ENCODE measurements at places on chromosomes 3 and 15.
A peak's percentile ranks its signal among the peaks of the same experiment; 100 is the strongest.

- peak; percentile 78 for DNase-seq
These were observed 664 bp downstream of the PARP3 start for GRCh38 chr3:51942603-51943450.

DNA sequence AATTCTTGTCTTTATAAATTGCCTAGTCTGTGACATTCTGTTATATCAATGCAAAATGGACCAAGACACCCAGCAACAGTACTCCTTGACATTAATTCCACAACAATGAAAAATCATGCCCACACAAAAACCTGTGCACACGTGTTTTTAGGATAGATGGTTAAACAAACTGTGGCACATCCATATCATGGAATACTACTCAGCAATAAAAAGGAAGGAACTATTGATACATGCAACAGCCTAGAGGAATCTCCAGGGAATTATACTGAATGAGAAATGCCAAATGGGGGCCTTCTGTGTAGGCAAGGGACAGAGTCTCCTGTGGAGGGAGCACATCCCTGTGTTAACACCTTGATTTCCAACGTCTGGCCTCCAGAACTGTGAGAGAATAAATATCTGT is 388.5 kb downstream of the MAGI1 start:
- no peak for DNase-seq

- no peak for DNase-seq
These were observed 10.8 kb upstream of the PHLDB2 start for GRCh38 chr3:111848283-111848682.

- no peak for DNase-seq
These were observed 57.2 kb downstream of the OXNAD1 start for GRCh38 chr3:16322189-16322588.

DNA sequence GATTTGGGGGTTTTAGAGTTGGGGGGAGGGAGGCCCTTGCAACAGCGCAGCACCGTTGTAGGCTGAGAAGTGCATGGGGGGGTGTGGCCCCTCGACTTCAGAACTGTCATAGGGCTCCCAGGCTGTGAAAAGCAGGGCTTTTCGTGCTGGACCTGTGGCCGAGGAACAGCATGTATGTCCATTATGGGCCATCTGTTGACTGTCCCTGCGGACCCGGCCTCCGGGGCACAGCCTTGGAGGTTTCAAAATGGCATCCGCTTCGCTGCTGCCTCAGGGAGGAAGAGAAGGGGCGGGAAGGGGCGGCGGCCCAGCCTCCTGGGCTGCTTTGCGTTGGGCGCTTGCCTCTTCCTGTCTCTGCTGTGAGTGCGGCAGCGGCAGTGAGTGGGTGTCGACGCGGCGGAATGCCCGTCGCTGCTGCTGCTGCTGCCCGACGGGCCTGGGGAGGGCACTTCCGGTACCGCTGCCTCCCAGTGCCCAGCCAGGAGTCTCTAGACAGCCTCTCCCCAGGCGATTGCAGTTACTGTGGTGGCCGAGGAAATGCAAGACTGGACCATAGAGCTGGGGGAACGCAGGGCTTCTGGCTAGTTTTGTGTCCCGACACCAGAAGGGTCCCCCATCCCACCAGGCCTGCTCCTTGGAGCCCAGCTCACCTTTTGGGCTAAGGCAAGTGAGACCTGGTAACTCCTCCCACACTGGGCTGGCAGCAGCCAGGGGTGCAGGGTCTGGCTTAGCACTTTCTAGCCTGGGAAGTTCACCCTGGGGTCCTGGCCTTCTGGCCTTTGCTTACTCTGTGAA is 1.9 kb downstream of the GNAI2 start:
- peak; percentile 90 for DNase-seq

DNA sequence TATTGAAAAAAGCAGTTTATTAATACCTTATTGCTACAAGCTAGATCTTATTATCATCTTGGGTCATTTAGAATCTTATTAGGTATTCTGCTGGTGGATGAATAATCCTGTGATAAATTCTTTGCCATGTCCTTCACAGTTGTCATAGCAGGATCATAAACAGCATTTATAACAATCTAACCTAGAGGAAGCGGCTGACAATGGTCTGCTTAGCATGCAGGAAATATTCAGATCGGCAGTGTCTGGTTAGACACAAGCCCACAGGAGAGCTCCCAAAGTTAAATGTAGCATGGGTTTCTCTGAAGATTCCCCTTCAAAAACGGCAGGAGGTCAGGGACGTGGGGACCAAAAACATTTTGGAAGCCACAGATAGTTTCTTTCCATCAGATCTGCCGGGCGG is 179.3 kb downstream of the FOXB1 start:
- DNase-seq, result no peak

GRCh38 chr3:188306435-188307005 is 152.6 kb downstream of the LPP start:
- no peak for DNase-seq

GRCh38 chr3:57825116-57825515 is 69.0 kb downstream of the SLMAP start:
- no peak for DNase-seq

- no peak for DNase-seq
These were observed 41.5 kb upstream of the CFAP161 start for GRCh38 chr15:81092559-81092902.

GRCh38 chr3:170656284-170656683 is 70.4 kb upstream of the SLC7A14 start:
- DNase-seq, result no peak

- DNase-seq, result no peak
These were observed 420.5 kb upstream of the NAALADL2 start for GRCh38 chr3:174438501-174439145.

GRCh38 chr3:4421121-4421520 is 45.9 kb downstream of the SUMF1 start:
- peak; percentile 96 for DNase-seq

GRCh38 chr3:111748132-111748531 is 110.9 kb upstream of the PHLDB2 start:
- DNase-seq, result no peak

DNA sequence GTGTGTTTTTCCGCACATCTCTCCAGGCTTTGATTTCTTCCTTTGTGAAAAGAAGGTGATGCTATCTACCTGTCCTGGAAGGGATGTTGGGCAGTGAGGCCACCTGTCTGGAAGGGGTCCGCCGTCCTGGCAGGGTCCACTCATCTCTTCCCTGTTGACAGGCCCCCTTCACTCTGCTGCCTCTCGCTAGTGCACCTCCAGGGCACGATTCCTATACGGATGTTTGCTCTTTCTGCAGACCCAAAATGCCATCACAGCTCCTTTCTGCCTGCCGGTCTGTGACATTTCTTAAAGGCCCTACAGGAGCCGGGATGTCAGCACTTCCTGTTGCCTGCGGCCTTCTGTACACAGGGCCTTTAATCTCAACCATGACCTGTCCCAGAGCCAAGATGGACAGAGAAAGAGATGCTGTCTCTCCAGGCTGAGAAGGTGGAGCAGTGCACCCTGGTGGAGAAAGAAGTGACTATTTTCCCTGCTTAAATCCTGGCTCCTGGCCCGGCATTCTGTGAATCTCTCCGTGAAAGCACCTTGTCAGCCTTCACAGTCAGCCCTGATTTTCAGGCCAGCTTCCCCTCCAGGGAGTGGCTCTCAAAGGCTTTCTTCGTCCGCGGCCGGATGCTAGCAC is 7.4 kb downstream of the FAM3D start:
- DNase-seq, result no peak

DNA sequence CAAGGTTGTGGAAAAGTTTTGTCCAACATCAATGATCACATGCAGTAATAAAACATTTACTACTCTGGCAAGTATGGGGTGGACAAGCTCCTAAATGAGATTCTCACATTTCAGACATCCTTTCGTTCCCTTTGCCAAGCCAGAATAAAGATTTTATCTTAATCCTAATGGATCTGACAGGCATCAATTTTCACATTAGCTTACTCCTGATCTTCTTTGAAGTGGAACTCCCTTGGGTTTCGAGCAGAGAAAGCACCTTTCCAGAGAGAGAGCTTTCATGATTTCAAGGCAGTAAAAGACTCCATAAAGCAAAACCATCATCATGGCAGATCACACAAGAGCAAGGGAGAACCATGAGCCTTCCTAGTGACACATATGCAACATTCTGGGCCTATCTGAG is 27.3 kb upstream of the EID1 start:
- DNase-seq, result no peak

DNA sequence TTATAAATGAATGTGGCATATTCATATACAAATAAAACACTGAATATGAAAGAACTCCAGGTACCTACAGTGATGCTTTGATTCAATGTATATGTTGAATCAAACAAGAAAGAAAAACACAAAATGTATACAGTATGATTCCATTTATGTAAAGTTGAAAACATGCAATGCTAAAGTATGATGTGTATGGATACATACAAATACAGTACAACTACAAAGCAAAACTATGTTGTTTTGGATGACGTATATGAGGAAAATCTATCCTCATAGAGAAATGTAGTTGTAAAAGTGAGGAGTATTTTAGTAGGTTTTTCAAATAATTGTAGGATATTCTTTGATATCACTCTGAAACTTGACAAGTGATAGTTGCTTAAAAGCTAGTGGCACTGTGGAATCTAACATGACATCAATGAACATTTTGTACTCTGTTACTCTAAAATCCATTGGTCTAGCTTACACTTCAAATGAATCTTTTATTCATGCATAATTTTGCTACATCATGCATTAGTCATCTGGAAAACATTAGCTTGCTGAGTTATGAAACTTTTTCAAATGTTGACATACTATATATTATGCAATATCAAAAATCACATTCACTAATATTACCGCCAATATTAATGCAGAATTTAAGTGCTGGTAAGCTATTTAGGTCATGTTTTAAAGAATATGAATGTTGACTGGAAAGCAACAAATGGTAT is 278.1 kb upstream of the CHRNA7 start:
- peak; percentile 22 for DNase-seq

DNA sequence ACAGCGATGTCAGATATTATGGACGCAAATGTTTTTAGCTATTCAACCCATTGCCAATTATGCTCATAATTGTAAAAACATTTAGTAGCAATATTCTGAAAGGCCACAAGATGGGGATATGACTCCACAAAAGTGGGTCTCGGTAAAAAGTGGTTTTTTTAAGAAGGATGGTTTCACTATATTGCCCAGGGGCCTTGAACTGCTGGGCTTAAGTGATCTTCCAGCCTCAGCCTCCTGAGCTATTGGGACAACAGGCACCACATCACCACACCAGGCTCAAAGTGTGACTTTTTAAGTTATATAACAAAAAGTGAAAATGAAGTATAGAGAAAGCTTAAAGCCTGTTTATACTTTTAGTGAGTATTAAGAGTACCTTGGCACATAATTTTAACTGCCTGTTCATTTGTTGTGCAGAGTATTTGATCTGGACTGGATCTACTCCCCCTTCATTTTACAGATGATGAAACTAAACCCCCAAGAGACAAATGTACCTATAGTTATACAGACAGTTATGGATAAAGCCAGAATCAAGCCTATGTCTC is 9.4 kb downstream of the NAA50 start:
- peak; percentile 78 for DNase-seq

GRCh38 chr3:113113361-113113760 is 98.0 kb upstream of the BOC start:
- no peak for DNase-seq

- peak; percentile 13 for DNase-seq
These were observed 108.5 kb downstream of the SAMMSON start for GRCh38 chr3:70108072-70108471.

DNA sequence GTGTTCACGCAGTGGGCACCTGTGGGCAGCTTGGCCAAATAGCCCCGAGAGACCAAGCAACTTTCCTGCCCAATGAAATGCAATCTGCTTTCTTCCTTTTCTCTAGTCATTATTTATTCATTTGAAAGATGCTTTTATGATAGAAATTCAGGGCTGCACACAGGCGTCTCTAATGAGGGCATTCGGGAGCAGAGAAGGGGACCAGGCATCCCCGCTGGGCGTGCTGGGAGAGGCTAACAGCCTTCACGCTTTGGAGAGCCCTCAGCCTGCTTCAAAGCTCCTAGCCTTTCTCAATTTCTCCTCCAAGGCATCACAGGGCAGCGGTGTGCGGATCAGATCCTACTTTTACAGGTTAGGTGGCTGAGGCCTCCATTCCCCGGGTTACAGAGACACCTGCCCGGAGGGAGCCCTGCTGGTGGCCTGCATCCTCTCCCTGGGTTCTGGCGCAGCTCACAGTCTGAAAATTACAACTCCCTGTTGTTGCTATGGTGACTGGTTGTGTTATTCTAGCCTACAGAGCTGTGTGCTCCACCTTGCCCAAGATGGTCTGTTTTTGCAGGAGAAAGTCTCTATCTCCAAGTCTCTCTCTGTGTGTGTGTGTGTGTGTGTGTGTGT is 21.8 kb upstream of the KLF13 start:
- DNase-seq, result no peak

- DNase-seq, result no peak
These were observed 185.9 kb upstream of the LINGO1 start for GRCh38 chr15:77818484-77819047.

- peak; percentile 33 for DNase-seq
These were observed 563 bp downstream of the ARL6IP5 start for GRCh38 chr3:69085168-69085832.

DNA sequence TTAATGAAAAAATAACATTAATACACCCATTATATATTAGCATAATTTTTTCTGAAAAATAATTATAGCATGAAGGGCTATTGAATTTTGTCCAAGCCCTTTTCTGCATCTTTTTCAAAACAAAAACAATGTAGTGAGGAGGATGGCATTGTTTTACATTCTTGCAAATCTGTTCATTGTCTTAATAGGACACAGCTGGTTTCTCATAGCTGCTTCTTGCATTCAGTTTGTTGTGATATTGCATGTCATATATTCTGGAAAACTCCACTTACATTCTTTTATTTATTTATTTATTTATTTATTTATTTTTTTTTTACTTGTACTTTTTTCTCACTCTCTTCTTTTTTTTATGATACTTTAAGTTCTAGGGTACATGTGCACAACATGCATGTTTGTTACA is 107.4 kb downstream of the NR1D2 start:
- no peak for DNase-seq

DNA sequence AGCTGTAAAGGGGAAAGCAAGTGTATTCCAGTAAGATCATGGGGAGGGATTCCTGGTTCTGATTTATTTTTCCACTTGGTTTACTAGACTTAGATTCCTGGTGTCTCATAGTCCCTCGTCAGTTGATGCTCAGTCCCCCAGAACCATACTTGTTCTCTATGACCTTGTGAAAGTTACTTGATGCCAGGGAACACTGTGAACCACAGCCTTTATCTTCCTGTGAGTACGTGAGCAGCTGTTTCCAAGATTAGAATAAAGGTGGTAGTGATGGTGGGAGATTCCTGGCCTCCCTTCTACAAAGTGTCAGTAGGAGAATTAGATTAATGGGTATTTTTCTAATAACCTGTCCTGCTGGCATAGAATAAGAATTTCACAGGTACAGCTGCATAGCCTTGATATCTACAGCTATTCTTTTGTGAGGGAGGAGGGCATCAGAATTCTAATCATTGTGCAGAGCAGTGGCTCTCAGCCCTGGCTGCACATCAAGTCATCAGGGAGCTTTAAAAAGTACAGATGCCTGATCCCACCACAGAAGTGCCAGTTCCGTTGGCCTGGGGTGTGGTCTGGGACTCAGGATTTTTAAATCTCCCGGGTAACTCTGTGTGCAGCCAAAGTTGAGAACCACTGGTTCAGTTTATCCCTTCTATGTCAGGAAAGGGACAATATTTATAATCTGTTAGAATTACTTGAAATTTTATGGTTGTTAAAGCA is 20.0 kb downstream of the GPD1L start:
- no peak for DNase-seq

All from RKO (cell line).